Endothelial cell (in vitro differentiated cells): ENCODE measurements at places on chromosomes 16 and 17.

GRCh38 chr17:17683710-17684365 is 2.6 kb downstream of the RAI1 start:
- DNase-seq: no peak

DNA sequence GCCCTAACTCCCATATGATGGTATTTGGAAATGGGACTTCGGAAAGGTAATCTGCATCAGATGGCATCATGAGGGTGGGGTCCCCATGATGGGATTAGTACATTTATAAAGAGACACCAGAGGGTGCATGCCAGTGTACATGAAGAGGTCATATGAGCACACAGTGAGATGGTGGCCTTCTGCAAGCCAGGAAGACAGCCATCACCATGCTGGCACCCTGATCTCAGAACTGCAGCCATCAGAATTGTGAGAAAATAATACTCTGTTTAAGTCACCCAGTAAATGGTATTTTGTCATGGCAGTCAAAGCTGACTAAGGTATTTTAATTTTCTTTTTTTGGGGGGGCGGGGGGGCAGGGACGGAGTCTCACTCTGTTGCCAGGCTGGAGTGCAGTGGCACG is 47.1 kb upstream of the ABCA10 start:
- DNase-seq: no peak

DNA sequence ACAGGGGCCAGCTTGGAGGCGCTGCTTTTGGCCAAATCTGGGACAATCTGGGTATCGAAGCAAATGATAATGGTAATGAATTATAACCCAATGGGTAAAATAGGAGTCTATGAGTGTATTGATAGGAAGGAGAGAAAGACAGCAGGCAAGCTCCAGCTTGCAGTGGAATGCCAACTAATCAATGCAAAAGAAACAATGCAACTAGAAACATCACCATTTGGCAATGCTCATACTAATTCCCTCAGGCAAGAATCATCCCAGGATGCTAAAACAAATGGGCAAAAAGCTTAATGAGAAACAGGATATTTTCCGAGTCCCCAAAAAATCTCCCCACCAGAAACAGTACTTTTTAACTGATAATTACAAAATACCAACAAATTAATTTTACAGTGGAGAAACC is 64.7 kb downstream of the ADCY9 start:
- DNase-seq: no peak

DNA sequence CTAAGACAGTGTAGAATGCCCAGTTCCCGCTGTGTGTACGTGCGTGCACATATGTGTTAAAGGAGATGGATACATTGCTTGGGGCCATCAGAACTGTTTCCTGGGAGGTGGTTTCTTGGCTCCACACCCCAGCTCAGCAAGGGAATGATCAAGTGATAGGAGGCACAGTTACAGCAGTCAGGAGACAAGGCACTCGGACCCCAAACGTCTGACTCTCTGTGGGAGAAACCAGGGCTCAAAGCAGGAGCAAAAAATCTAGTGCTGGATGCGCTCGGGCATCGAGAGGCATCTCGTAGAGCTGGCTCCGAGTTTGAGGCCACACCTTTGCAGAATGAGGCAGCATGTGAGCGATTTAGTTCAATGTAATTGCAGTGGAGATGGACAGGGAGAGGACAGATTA is 71.9 kb downstream of the RBBP6 start:
- DNase-seq: no peak

DNA sequence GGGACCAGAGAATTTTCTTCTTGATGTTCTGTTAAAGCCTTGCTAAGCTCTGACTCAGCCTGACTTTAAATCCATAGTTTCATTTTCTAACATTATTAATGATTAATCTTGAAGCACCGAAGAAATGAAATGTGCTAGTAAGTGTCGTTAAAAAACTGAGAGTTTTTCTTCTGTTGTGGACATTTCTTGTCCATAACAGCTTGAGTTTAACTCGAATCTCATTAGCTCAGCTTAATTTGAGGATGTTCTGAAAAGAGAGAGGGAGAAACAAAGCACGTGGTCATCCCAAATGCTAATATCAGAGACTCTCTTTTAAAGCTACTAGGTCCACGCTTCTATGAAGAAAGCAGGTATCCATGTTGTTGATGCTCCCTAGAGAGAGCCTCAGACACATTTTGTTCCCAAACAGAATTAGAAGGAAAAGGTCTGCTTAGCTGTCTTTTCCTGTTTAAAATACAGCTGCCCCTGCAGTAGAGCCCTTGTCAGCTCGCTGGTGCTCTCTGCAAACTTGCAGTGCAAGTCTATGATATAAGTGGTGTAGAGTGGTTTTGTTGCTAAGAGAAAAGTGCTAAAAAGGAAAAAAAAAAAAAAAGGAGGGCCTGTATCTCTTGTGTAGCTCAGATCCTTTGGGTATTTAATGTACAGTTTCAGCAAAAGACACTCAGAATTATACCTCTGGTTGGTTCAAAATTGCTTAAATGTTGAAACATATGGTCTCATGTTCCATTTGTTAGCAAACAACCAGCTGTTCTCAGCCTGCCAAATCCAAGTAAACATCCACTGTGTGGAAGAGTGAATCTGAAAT is 191.1 kb upstream of the TBX2 start:
- DNase-seq: no peak

GRCh38 chr16:63192980-63193379 is 1156.7 kb upstream of the CDH8 start:
- DNase-seq: no peak

- no peak for DNase-seq
Measured at GRCh38 chr17:36848008-36848902, 89.0 kb upstream of the LHX1 start.

DNA sequence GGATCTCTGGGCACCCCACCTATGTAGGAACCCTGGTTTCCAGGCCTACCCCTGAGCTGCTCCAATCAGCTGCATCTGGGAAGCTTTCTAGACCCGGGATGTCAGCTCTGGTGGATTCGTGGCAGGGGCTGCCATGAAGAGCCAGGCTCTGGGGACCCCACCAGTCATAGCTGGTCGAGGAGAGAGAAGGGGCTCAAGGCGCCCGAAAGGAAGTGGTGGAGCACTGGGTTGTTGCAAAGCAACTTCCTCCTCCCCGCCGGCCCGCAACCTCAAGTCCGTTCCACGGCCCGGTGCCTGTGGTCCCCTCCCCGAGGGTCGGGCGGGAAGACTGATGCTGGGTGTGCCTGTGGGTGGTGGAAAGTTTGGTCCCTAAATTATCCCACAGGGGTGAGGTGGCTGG is 10.2 kb downstream of the TBKBP1 start:
- DNase-seq: no peak

DNA sequence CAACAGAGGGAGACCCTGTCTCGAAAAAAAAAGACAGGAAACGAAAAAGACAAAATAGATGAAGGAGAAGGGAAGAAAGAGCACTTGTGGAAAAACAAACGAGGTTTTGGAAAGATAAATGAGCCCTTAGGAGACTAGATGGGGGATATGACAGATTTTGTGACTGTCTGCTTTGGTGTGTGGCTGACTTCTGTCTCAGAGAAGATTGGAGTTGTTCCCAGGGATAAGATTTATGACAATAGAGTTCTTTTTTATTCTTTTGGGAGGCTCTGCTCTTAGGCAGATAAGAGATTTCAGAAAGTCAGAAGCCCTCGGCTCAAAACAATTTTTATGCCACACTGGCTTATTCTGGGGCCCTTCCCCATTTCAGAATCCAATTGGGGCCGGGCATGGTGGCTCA is 73.9 kb upstream of the ATF7IP2 start:
- no peak for DNase-seq

GRCh38 chr17:57657211-57657610 is 87.9 kb downstream of the CCDC182 start:
- no peak for DNase-seq

GRCh38 chr17:36059406-36059805 is 4.7 kb upstream of the CCL18 start:
- DNase-seq: no peak

GRCh38 chr16:12523002-12523401 is 280.7 kb downstream of the CPPED1 start:
- DNase-seq: no peak

- DNase-seq: no peak
Measured at GRCh38 chr17:17472333-17472920, 4.4 kb upstream of the MED9 start.

DNA sequence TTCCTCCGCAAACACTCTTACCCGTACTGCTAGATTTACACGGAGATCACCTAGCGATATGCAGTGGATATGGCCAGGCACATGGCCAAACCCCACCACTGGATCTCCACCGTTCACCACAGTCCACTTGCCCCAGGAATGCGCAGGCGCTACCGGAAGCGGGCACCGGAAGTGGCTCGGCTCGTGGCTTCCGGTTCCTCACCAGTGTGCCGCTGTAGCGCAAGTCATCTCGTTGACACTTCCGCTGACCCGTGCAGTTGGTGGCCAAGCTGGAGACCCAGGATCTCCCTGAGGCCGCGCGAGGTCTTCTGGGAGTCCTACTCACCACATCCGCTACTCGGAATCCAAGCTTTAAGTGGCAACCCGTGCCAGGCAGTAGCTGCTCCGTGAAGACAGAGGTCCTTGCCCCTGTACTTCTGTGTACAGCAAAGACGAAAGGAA is 11.5 kb downstream of the ZNF597 start:
- no peak for DNase-seq

GRCh38 chr16:47979164-47979520 is 176.7 kb downstream of the ABCC12 start:
- no peak for DNase-seq

DNA sequence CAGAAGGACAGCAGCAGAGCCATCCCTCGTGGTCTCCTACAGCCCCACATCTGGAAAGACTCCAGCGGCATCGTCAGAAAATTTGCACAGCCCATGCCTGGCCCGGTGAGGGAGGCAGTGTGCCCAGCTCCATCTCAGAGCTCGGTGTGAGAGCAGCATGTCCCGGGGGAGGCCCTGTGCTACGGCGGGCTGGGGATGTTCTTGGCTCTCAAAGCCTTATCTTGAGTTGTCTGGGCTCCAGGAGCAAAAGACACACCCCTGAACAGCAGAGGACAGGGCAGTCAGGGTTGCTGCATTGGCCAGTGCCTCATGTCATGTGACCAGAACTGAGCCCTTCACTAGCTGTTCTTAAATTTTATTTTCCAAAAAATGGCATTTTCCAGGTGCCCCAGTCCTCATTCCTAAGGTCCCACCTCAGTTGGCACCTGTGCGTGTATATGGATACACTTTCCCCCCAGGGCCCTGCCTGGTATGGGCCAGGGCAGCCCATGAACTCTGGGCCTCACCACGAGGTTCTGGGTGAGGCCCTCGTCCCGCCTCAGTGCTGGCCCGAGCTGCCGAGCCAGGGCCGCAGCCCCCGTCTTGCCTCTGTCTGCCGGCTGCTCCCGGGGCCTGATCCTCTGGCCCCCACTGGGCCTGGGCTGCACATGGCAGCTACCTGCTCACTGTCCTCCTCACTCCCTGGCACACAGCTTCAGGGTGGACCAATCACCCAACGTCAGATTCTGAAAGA is 3.0 kb downstream of the NUDT16L1 start:
- DNase-seq: no peak

- DNase-seq: no peak
Measured at GRCh38 chr17:45361976-45362375, 45.2 kb upstream of the MAP3K14 start.

DNA sequence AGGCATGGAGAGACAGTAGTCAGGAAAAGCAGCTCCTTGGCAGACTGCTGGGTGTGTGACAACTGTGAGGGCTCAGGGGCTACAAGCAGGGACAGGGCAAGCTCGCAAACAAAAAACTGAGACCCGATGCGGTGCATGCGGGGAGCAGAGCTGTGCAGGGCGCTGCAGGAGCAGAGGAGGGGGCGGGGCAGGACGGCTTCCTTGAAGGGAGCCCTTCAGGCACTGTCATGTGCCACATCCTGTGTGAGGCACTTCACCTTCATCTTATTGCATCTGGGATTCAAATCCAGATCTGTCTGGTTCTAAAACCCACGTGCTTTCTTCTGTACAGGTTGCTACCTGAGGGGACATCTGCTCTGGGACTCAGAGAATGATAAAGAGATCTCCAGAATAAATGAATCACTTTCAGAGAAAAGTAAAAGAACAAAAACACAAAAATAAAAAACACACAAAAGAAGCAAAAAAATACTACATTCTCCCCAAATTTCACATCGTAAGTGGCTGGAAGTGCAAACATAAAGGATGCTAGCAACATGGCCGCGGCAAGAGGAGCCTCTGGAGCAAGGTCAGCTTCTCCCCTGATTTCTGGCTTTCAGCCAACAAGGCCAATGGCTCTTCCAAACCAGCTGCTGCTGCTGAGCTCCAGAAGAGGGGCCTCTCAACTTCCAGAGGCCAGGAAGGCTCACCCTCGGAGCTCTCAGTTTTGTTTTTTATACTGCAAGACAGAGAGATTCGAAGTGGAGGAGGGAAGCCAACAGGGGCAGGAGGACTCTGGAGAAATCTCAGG is 14.2 kb downstream of the LYRM9 start:
- no peak for DNase-seq

DNA sequence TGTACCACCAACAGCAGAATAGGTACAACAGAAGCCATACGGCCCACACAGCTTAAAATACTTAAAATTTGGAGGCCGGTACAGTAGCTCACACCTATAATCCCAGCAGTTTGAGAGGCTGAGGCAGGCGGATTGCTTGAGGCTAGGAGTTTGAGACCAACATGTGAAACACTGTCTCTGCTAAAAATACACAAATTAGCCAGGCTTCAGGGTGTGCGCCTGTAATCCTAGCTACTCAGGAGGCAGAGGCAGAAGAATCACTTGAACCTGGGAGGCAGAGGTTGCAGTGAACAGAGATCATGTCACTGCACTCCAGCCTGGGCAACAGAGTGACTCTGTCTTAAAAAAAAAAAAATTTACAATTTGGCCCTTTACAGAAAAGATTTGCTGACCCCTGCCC is 17.0 kb downstream of the GFOD2 start:
- no peak for DNase-seq
